Stimulated activated CD8-positive, alpha-beta memory T cell treated with anti-CD3 and anti-CD28 coated beads, Interleukin-7, amount 100 ng/mL, for 24 hours (primary cell): ENCODE measurements at places on chromosomes 4 and X.

GRCh38 chr4:94711635-94712034, 46.1 kb upstream of the BMPR1B start:
- DNase-seq: no peak

GRCh38 chr4:32427566-32427965, 1707.4 kb downstream of the PCDH7 start:
- no peak for DNase-seq

- DNase-seq: no peak
Observed at GRCh38 chr4:159206427-159206871, 103.6 kb downstream of the RAPGEF2 start.

DNA sequence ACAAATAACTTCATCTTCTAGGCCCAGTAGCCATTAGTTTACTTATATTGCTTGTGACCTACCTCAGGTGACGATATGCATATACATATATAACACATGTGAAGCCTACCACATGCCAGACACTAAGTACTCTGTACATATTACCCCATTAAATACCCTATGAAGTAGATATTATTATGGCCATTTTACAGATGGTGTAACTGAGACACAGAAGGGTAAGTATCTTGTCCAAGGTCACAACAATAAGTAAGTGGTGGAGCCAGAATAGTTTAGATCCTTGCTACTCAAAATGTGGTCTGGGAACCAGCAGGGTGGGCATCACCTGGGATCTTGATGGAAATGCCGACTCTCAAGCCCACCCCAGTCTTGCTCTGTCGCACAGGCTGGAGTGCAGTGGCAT, 78.1 kb upstream of the RAPGEF2 start:
- no peak for DNase-seq
